EH (cell line): ENCODE measurements at places on chromosomes 7 and 10.

DNA sequence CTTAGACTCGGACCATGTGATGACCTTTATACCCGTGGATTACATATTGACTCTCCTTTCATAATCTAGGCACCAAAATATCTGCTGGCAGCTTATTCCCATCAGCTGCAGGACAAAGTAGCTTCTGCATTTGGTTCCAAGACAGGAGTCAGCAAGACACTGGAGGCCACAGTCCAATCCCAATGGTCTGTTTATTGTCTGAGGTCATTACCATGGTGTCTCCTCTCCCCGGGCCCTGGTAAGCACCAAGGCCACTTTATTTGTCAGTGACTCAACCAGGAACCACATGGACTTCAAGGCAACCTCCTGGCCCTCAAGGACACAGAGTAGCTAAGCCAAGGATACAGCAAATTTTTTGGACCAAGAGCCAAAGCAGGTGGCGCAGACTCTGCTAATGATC, 36.1 kb downstream of the KCNMA1 start:
- DNase-seq: peak; percentile 67

GRCh38 chr10:13414855-13415254, 66.8 kb upstream of the SEPHS1 start:
- DNase-seq: peak; percentile 32

- no peak for DNase-seq
Measured at GRCh38 chr10:105413997-105414396, 772.9 kb downstream of the SORCS3 start.

GRCh38 chr10:69324583-69324982, 46.3 kb downstream of the HK1 start:
- no peak for DNase-seq
